Astrocyte of the cerebellum (primary cell): ENCODE measurements at places on chromosomes 4 and X.

- DNase-seq: peak; percentile 31
Measured at GRCh38 chr4:129218897-129219296, 122.9 kb downstream of the C4orf33 start.

DNA sequence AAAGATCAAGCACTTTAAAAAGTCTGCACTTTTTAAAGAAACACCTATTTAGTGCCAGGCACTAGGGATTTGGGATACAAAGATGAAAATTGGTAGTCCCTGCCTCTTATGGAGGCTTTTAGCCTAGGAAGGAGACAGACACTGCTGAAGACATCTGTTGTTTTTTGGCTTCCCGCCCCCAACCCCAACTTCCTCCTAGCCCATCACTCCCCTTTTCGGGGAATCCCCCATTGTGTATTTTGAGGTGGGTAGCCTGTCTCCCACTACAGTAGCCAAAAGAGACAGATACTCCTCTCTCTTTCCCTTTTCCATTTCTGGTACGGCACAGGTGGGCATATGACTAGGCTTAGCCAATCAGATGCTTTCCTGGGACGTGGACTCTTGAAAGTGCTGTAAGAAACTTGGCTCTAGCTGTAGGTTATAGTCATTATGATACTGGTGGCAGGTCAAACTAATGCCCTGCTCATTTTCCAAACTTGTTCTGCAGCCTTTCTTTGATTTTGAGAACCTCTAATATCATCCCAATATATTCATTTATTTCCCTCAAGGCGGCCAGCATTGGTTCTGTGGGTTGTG is 194.6 kb upstream of the RBPJ start:
- no peak for DNase-seq

DNA sequence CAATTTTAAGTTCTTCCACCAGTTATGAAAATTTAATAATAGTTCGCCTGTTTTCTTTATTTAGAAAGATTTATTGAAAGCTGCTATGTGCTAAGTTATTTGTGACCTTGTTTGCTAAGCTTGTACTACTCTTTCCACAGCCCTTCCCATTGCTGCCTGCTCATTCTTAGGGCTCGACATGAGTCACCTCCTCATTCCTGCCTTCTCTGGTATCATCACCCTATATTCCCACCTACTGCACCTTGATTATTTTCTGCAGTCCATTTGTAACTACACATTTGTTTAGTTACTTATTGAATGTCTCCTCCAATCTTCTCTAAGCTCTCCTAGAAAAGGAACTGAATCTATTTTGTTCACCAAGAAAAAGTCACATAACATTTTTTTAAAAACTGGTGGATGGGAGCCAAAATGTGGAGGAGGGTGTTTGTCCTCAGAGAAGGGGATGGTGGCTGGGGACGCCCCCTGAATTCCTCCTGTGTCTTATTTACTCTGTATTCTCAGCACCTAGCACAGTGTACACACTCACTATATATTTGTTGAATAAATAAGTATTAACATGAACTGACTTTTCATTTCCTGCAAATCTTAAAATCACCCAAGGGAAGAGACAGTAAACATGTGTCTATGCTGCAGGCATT is 3.7 kb upstream of the RAB9A start:
- no peak for DNase-seq

DNA sequence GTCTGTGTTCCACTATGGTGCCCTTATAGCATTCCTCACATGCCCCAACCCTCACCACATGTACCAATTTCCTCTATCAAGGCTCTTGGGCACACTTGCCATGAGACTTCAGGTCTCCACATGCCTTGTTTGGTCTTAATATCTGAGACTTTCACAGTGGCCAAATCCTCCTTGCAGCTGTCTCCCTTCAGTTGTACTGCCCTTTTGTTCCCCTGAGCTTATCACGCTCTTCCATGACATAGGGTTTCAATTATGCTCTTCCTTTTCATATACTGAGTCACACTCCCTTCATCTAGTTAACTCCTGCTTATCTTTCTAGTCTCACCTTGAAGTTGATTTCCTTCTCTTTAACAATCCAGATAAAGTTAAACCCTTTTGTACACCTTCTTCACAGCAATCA is 212.9 kb downstream of the PDHA2 start:
- DNase-seq: no peak

DNA sequence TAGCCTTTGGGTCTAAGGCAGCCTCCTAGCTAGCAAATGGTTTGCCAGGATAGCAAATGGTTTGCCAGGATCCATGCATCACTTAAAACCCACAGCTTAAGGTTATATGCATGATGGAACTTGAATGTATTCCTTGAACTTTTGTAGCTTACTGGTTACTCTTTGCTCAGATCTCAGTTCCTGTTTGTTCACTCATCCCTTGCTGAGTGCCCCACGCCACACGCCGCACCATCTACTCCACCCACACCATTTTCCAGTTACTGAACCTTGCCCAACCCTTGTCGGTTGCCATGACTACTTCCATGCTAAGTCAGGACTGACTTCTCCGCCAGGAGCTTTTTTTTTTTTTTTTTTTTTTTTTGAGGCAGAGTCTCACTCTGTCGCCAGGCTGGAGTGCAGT is 29.5 kb upstream of the XIAP start:
- no peak for DNase-seq

DNA sequence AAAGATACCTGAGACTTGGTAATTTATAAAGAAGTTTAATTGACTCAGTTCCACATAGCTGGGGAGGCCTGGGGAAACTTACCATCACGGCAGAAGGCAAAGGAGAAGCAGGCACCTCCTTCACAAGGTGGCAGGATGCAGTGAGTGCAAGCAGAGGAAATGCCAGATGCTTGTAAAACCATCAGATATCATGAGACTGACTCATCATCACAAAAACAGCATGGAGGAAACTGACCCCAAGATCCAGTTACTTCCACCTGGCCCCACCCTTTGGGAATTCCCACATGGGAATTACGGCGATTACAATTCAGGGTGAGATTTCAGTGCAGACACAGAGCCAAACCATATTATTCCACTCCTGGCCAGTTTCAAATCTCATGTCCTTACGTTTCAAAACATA is 514.7 kb upstream of the SPANXN1 start:
- no peak for DNase-seq
